PC-9 (cell line): ENCODE measurements at places on chromosomes 2 and 18. TPM values are rescaled to one million over a fixed set of nuclear protein-coding genes. Genes with fewer than 3 reads are reported as not detected.

DNA sequence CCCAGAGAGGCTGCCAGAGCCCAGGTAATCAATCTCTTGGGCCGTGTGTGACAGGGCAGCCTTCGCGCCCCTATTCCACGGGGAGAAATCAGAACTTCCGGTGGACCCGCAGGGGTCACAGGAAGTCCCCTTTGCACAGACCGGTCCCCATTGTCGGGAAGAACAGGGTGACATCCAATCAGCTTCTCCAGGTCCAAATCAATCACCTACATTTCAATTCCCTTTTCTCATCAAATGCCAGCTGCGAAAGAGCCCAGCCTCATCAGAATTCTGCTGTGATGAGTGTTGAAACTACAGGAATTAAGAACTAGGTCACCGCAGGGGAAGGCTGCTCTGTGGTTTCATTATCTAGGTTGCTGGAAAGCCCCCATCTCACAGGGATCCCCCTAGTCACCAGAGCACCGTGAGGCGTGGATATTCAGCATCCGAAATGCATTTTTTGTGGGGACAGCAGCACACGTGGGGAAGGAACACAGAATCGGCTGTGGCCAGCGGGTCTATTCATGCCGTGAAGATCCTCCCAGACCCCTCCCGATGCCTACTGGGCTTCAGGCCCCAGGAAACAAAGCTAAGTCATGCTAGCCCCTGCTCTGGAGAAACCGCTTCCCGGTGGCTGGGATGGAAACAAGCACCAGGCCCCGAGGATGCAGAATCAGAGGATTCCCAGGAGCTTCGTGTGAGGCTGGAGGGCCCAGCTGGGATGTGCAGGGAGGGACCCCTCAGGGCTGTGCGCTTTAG, 193.7 kb upstream of the ID2 start:
- DNase-seq: no peak

DNA sequence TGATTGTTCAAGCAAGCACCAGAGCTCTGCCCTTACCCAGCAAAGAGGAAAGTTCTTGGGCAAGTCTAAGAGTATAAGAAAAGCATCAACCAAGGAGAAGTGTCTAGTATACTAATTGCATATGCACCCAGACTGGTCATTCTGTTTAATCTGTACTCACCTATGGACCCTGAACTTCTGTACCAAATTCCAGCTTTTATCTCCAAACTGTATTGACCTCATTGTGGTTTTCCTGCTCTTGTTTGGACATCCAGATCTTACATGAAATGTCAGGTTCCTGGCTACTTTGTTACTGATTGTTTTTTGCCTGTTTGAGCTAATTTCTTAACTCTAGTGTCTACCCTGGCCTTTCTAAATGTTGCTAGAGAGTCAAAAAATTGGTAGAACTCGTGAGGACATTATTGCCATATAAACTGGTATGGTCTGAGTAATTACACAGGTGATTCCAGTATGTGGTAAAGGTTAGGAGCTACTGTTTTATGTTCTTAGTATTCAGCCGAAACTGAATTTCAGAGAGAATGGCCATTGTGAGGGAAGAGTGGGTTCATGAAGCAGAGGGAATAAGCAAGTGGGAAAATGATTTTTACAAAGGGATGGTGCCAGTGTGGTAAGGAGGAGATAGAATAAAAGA, 146.3 kb downstream of the HNMT start:
- DNase-seq: no peak

DNA sequence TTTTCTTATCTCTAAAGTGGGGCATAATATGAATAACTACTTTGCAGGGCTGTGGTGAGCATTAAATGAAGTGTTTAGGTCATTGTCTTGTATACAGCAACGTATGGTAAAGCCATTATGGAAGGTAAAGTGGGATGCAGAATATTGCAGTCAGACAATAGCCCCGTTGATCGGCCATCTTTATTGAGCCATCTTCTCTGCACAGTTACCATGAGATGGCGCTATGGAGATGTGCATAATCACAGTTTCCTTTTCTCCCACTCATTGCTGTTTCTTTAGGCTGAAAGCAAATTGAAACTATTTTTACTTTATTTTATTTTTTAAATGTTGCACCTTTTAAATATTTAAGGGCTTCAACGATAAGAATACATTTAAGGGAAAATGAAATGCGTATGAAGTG, 108.9 kb downstream of the THSD7B start:
- no peak for DNase-seq

DNA sequence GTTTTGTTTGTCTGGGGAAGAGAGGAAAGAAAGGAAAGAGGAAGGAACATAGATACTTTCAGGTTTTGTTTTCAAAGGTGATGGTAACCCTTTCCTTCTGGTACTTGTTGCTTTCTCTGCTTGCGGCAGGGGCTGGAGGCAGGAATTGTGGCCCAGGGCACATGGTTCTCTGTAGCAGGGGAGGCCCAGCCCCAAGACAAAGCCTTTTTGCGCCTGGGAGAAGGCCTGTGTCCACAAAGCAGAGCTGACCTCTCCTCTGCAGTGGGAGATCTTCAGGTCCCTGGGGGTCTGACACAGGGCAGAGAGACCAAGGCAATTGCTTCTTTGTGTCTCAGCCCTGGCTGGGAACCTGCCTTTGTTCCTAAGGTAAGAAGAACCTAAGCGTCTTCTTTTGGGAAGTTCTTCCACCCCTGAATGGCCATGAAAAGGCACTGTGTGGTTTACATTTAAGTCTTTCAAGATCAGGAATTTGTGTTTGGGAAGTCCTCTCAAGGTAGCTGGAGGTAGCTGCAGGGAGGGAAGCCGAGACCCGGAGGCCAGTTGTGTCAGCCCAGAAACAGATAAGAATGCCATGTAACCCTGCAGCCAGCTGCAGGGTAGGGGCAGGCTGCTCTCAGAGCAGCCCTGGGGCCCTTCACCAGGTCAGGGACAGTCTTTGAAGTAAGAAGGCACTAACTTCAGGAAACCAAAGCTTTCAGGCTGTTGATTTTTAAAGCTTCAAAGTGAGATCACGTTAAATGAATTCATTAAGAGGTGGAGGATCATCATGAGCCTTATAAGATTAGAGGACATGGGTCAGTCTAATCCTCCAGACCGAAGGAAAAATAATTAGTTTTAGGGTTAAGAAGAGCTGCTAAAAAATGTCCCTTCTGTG, 119.3 kb downstream of the STPG4 start:
- no peak for DNase-seq

- no peak for DNase-seq
Observed at GRCh38 chr2:56169521-56169920, 14.3 kb upstream of the CCDC85A start.

DNA sequence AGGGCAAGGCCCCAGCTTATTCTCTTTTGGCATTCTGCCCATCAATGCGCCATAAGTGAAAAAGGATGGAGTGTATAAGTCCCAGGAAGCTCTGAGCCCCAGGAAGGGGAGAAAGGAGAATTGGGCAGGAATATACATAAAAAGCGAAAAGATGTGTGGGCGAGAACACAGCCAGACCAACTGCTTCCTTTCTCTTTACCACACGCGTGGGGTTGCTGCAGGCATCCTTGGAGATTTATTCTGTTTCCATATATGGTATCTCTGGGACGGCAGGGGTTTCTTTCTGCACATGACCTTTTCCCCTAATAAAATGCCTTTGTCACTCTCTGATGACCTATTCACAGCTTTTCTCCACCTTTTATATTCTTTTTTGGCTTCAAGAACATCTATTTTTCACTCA, 440.5 kb downstream of the NBAS start:
- no peak for DNase-seq

- DNase-seq: no peak
Observed at GRCh38 chr2:26727641-26728561, 35.4 kb downstream of the KCNK3 start.

AMER3 gene
- total RNA-seq: not detected in 2 replicates

ITGAV gene
- 25.0 and 28.0 TPM in 2 replicates for total RNA-seq

CCDC74B gene
- total RNA-seq: 1.9 and 2.4 TPM in 2 replicates
